Kidney tubule cell (primary cell): ENCODE measurements at places on chromosomes 4 and X.
A peak's percentile ranks its signal among the peaks of the same experiment; 100 is the strongest.

DNA sequence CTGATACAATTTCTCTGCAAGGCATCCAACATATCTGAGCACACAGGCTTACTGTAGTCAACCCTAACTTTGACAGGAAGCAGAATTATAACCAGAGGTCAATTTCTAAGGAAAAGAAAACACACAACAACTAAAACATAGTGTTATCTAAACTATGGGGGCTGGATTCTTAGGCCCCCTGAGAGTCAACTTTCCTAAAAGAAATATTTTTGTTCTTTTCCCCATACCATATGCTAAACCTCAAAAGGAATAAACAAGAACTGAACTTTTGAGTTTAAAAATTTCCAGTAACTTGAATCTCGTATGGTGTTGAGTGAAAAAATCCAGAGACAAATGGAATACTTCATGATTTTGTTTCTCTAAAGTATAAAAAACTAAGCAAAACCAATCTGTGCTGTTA lies 42.9 kb downstream of the ATXN3L start:
- DNase-seq: no peak

GRCh38 chr4:91909963-91910362 lies 393.8 kb upstream of the GRID2 start:
- DNase-seq: no peak

GRCh38 chr4:140662082-140662869 lies 93.5 kb upstream of the UCP1 start:
- DNase-seq: peak; percentile 55

- DNase-seq: no peak
Measured at GRCh38 chrX:150159537-150159936, 203.6 kb upstream of the MAMLD1 start.

- no peak for DNase-seq
Measured at GRCh38 chr4:180682776-180683175, 1560.4 kb upstream of the TENM3 start.
